ENCODE measurements at places on chromosomes 11 and 22. TPM values are rescaled to one million over a fixed set of nuclear protein-coding genes. Genes with fewer than 3 reads are reported as not detected.
A peak's percentile ranks its signal among the peaks of the same experiment; 100 is the strongest.

The NPTXR gene
- polyA plus RNA-seq: 11.3 TPM

GRCh38 chr11:88569342-88569741 is 231.8 kb upstream of the CTSC start:
- no peak for DNase-seq

The ZNF214 gene
- 6.8 TPM for polyA plus RNA-seq

- DNase-seq: no peak
Observed at GRCh38 chr22:17906978-17907747, 117.2 kb downstream of the MICAL3 start.

DNA sequence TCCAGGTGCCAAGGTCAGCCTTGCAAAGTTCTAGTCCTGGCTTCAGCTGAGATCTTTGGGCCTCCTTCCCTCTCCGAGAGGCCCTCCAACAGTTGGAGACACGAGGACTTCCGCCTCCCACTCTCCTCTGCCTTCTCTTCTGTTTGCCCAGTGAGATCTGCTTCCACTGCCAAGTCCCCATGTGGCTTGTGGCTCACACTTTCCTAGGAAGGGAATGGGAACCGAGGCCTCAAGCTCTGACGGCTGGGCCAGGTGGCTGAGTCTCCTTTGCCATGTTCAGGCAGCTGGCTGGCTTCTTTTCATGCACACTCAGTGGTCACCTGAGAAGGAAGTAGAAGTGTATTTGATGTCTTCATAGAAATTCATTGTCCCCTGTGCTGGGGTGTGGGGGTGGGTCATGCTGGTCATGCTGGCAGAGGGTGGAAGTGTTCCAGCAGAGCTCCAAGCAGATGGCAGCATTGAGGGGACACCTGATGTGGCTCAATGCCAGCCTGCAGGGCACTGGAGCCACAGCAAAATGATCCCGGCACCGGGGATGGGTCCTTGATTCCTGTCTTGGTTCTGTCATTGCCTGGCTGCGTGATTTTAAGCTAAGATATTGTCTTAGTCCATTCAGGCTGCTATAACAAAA is 130.4 kb downstream of the ADAMTS15 start:
- no peak for DNase-seq

DNA sequence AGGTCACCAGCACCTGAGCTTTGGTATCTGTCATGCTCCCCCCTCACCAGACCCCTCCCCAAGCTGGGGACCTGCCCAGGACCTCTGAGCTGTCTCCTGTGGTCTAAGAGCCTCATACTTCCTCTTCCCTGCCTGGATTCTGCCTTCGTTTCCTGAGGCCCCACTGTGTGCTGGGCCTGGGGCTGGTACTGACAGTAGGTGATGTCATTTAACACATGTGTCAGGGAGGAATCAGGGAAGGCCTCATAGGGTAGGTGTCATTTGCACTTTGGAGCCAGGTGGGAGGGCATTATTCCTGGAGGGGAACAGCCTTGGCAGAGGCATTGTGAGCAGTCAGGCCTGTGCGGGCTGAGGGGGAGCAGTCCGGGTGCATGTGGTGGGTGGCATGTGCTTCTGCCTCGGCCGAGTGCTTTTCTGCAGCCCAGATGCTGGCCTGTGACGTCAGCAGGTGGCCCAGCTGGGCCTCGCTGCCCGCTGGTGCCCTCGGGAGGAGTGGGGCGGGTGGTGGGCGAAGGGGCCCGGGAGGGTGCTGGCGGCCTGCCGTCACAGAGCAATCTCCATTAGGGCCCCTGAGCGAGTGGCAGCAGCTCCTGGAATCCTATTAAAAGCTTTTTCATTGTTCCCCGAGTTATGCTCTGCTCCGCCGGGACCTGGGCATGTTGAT is 9.1 kb downstream of the FLRT1 start:
- DNase-seq: no peak

The CARD18 gene
- polyA plus RNA-seq: not detected

GRCh38 chr11:129854232-129854805 is 38.7 kb downstream of the TMEM45B start:
- no peak for DNase-seq

GRCh38 chr11:91231226-91231625 is 993.4 kb upstream of the FAT3 start:
- DNase-seq: no peak

- DNase-seq: no peak
Observed at GRCh38 chr11:5548440-5548839, at the start of gene OR52H1. OR52H1 (minus strand) TSS chr11:5548540; CDS start chr11:5545505, 3,035 bp downstream.

GRCh38 chr11:33258631-33259205 is 1.5 kb downstream of the HIPK3 start:
- peak; percentile 72 for DNase-seq

The MGAT3 gene
- 19.0 TPM for polyA plus RNA-seq

The B3GAT1 gene
- 0.35 TPM for polyA plus RNA-seq

DNA sequence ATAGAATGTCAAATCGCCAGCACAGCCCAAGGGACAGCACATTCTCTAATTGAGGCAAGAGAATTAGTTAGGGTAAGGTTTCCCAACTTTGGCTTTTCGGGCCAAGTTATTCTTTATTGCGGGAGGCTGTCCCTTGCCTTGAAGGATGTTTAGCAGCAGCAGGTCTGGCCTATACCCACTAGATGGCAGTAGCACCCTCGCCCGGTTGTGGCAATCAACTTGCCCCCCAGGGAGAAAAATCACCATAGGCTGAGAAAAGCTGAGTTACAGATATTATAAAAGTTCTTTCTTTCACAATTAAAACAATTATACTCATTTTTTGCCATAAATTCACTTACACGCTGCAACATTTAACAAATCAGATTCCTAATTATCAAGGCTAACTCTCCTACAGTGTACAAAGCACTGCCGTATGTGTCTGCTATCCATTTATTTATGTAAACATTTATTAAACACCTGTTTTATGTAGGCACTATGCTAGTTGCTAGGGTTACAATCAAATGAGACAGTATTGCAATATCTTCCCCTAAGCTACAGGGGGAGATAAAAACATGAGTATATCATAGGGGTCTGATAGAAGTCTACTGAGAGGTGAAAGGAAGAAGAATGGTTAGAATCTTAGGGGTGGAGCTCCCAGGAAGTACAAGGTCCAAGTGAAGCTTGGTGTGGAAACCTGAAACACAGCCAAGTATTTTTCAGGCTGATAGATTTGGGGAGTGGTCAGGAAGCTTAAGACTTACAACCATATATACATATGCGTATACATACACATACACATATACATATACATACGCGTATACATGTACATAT is 452.3 kb downstream of the RAB38 start:
- no peak for DNase-seq

DNA sequence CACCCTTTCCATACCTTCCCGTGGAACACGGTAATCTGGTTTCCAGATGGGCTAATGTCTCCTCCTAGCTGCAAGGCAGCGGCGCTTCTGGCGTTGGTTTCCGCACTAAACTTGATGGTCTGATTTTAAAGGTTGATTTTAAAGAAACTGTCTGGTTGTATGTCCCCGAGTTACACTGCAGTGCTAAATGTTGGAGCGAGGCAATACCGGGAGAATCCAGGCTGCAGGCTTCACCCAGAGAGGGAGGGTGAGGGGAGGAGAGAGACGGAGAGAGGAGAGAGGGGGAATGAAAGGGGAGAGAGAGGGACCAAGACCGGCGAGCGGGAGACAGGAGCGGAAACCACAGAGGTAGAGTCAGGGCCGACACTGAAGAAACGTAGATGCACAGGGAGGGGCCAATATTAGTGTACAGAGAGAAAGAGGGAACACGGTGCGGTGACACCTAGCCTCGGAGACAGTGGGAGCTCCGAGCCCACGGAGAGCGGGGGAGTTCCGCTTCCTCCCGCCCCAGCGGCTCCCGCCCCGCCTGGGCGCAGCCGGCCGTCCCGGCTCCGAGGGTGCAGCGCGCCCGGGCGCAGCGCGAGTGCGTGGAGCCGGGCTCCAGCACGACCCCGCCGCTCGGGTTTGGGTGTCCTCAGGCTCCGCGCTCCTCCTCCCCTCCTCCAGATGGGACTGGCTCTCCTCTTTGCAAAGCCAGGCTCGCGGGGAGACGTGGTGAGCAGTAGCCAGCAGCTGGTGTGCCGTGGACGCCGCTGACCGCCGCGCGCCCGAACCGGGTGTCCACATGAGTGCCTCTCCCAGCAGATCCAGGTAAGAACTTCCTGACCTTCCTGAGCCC is 71.9 kb upstream of the GRAMD1B start:
- DNase-seq: no peak

DNA sequence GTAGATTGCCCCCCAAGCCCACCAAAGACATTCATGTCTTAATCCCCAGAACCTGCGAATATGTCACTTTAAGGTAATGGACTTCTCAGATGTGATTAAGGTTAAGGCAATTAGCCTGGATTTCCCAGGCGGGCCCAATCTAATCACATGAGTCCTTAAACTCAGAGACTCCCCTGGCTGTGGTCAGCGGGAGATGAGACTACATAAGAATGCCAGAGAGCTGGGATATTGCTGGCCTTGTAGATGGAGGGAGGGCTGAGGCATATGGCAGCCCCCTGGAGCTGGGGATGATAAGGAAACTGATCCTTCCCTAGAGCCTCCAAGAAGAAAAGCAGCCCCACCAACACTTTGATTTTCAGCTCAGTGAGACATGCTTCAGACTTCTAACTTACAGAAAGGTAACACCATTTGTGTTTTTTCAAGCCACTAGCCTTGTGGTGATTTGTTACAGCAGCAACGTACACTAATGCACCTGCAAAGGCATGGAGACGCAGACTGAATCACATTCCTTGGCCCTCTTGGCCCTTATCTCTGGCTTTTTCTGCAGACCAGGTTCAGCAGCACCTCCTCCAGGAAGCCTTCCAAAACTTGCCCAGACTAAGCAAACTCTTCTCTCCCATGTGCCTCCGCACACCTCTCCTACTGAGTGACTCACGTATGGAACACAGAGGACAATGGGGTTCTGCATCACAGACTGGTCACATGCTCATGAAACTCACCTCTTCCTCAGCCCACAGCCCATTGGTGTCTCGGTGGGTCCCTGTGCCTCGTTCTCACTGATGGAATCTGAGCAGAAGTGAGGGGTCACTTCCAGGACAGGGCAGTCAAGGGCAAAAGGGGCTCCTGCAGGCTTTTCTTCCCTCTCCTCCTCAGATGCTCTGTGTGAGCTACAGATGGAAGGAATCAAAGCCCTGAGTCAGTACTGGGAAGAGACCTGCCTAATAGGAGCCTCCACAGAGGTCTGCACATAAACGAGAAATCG is 86.3 kb upstream of the HMGXB4 start:
- no peak for DNase-seq

GRCh38 chr11:34234086-34234740 is 123.6 kb downstream of the ABTB2 start:
- no peak for DNase-seq

- no peak for DNase-seq
Observed at GRCh38 chr11:19102521-19102900, 14.5 kb upstream of the ZDHHC13 start.

- DNase-seq: no peak
Observed at GRCh38 chr11:28525636-28526405, 417.6 kb downstream of the METTL15 start.

- DNase-seq: no peak
Observed at GRCh38 chr22:23175817-23176644, 4.3 kb upstream of the BCR start.

The CD59 gene
- 180 TPM for polyA plus RNA-seq

The PANX3 gene
- 0.08 TPM for polyA plus RNA-seq

DNA sequence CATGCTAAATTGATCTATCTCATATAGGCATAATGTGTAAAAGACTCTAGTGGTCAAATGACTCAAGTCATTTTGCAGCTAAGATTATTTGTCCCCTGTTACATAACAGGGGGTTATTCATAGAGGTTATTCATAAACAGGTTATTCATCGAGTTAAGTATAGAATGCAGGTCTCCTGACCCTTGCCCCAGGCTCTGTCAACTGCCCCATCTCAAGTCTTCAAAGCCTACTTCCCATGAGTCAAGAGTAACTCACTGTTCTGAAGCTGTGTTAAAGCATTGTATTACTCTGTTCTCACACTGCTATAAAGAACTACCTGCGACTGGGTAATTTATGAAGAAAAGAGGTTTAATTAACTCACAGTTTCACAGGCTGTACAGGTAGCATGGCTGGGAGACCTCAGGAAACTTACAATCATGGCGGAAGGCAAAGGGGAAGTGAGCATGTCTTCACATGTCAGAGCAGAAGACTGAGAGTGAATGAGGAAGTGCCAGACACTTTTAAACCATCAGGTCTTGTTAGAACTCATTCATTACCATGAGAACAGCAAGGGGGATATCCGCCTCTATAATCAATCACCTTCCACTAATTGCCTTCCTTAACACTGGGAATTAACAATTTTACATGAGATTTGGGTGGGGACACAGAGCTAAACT is 226.2 kb upstream of the BLID start:
- no peak for DNase-seq

- no peak for DNase-seq
Observed at GRCh38 chr11:67255353-67255752, 10.9 kb upstream of the GRK2 start.

The TNNI2 gene
- 0.55 TPM for polyA plus RNA-seq

- DNase-seq: no peak
Observed at GRCh38 chr11:65810046-65810868, 23.4 kb downstream of the OVOL1 start.

The OTOG gene
- 0.14 TPM for polyA plus RNA-seq

DNA sequence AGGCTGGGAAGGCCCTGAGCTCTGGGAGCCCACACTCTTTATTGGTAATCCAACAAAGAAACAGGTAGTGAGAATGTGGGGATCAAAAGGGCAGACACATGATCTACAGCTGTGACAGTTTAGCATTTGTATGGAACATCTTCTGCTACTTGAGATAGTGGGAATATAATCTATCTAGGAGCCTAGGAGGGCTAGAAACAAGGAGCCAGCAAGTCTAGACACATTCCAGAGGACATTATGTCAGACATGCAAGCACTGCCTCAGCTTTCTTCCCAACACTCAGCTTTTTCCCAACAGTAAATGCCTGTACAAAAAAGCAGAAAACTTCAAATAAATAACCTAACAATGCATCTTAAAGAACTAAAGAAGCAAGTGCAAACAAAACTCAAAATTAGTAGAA is 1150.6 kb upstream of the RAG2 start:
- no peak for DNase-seq

The RTN4R gene
- polyA plus RNA-seq: 4.9 TPM

- DNase-seq: no peak
Observed at GRCh38 chr11:64152841-64153691, 12.8 kb downstream of the MACROD1 start.

The GLYATL2 gene
- 1.1 TPM for polyA plus RNA-seq

GRCh38 chr11:61004180-61004611 is 32.7 kb downstream of the CD6 start:
- no peak for DNase-seq

The MMP3 gene
- polyA plus RNA-seq: not detected

The RIMBP3C gene
- polyA plus RNA-seq: 0.22 TPM

GRCh38 chr11:115017529-115017928 is 339.2 kb downstream of the NXPE2 start:
- DNase-seq: no peak

GRCh38 chr11:66546368-66546965 is at the start of gene ACTN3:
ACTN3 (plus strand) TSS chr11:66546903; CDS start chr11:66546938, 35 bp downstream.
- no peak for DNase-seq

GRCh38 chr22:50027639-50028537 is 15.3 kb upstream of the IL17REL start:
- no peak for DNase-seq

The SMIM35 gene
- 0.30 TPM for polyA plus RNA-seq

- peak; percentile 80 for DNase-seq
Observed at GRCh38 chr22:30634471-30635233, 929 bp upstream of the SLC35E4 start.

The MPZL2 gene
- polyA plus RNA-seq: 68.4 TPM

- no peak for DNase-seq
Observed at GRCh38 chr11:113213549-113213948, 100.8 kb upstream of the TTC12 start.

- no peak for DNase-seq
Observed at GRCh38 chr11:117284053-117284452, 7.1 kb upstream of the BACE1-AS start.

The MPPED2 gene
- 4.3 TPM for polyA plus RNA-seq

The TMPRSS4 gene
- 4.6 TPM for polyA plus RNA-seq

Measured in right lung (tissue), 10 donors.